ENCODE measurements at places on chromosomes 5 and 9.

DNA sequence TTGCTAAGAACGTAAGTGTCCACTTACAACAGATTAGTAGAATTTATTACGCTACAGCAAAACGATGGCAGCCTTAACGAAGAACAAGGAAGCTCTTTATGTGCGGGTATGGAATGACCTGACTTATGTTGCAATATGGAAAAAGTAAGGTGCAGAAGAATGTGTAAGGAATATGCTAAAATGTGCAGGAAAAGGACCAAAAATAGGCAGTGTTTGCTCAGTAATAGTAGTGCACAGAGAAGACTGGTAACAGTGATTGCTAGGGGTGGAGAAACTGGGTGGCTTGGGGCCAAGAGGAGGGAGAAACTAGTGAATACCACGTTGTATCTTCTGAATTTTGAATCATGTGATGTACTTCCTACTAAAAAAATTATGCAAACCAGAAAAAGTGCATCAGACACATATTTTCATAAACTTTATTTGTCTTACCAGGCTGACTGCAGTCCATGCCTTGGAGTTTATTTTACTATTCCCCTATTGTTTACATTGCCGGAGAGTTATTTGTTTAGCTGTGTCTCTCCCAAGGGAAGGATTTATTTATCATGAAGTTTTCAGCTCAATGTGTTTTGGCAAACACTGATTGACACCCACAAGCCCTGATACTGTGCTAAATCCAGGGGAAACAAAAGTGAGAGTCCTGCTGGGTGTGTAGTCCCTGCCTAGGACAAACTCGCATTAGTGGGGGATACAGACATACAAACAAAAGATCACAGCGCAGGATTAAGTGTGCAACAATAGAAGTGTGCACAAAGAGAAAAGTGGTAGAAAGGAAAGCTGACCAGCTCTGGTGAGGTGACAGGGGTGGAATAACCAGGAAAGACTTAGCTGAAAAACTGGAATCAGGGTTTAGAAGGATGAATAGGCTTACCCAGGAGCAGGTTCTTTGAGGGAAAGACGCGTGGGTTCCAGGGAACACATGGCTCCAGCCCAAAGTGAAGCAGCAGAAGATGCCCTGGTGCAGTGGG, 34.0 kb upstream of the ZNF484 start:
- DNase-seq: peak; percentile 73

DNA sequence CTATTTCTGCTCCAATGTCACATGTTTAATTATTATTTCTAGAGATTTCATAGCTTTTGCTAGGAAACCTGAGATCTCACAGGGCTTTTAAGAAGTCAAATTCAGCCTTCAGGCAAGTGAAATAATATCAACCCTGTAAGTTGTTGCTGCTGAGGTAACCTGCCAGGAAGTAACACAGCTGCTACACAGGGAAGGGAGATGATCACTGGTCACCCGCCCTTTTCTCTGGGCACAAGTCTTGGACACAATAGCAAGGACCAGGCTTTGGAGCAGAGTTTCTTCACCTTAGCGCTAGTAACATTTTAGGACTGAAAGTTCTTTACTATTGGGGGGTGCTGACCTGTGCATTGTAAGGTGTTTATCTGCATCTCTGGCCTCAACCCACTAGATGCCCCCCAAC, 50.1 kb downstream of the PTTG1 start:
- no peak for DNase-seq

GRCh38 chr9:131594906-131595665, 49.8 kb downstream of the PRRT1B start:
- DNase-seq: no peak

- DNase-seq: no peak
Observed at GRCh38 chr5:107381189-107381856, 289.4 kb downstream of the EFNA5 start.
